Effector memory CD8-positive, alpha-beta T cell (primary cell): ENCODE measurements at places on chromosomes 5 and 9.

DNA sequence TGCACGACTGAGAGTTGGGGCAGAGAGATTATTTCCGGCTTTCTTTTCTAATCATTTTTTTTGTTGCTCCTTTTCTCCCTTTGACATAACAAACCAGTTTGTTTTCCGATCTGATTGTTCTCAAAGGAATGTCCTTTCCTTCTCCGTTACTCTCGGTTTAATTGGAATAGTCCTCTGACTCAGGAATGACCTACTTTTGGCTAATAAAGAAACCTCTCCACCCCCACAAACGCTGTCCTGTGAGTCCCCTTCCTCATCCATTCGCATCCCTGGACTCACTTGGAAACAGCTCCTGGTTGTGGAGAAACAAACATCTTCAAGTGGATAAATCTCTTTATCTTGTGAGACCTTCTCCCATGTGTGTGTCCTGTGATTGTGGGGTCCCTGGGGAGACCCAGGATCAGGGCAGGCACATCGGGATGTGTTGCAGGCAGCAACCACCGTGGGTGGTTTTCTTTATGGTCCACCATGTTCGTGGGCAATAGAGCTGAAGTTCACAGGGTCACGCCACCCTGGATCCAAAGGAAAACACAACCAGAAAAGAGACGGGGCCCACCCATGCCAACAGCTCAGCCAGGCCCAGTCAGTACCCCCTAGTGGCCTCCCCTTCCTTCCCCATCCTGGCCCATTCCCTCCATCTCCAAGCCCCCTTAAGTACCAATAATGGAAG is 45.2 kb upstream of the NEK6 start:
- DNase-seq, result no peak

- no peak for DNase-seq
Measured at GRCh38 chr5:103891151-103891550, 328.6 kb upstream of the NUDT12 start.

GRCh38 chr5:64766941-64767340 is 1.6 kb downstream of the SREK1IP1 start:
- no peak for DNase-seq

- DNase-seq, result no peak
Measured at GRCh38 chr9:114606597-114607207, 4.4 kb upstream of the TMEM268 start.
